NCI-H1930 (cell line): ENCODE measurements at places on chromosomes 1 and 21.
A peak's percentile ranks its signal among the peaks of the same experiment; 100 is the strongest.

DNA sequence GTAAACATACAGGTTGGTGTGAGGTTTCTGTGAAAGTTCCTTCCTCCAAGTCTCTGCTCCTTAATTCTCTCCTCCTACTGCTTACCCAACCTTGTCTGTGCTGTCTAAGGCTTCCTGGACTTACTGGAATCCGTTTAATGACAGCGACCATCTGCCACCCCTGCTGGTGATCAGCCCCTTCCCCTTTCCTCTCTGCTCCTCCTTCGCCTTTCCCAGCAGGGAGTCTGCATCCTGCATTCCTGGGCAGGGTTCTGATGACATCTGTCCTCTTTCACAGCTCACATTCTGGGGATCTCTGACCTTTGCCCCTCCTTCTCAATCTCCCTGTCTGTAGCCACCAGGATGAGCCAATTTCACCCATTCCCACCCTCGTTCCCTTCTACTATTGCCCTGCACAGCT, 66.5 kb downstream of the KIRREL1 start:
- DNase-seq: no peak

DNA sequence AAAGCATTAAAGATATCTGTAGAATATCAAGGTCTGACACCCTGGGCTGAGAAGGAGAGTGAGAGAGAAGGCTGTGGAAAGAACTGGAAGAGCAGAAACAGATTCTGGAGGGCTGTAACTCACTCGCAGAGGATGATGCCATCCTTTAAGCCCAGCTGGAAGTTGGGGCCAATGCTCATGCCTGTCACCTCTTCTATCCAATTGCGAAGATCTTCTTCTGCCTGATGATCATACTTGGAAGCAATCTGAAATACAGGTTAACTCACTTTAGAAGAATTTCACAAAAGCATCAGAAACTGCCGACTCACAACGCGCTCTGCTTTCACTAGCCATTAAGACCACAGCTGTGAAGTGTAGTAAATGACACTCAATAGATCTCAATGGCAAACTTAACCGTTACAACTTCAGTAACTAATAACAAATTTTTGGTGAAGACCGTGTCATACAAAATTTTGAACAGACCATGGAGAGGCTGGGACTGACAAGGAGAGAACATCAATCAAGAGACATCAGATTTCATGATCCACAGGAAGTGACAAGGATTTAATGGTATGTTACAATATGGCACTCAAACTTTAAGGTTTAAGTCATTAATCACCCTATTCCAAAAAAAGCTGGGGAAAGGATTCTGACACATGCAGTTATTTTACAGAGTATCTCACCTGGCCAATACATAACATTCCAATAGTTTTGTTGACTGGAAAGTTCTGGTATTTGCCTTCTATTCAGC, 23.5 kb downstream of the CNN3 start:
- DNase-seq: no peak

DNA sequence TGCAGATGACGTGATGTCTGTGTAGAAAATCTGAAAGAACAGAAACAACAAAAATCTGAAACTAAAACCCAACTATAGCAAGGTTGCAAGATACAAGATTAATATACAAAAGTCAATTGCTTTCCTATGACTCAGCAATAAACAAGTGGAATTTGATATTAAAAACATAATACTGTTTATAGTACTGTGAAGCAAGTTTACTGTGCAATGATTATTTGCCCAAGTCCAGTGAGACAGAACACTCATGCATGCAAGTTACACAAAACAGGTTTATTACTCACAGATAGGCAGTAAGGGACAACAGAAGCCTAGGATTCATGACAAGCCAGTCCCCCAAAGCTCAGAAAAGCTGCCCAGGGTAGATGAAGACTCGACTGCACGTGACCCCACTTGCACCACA, 62.4 kb upstream of the RAB4A start:
- no peak for DNase-seq

DNA sequence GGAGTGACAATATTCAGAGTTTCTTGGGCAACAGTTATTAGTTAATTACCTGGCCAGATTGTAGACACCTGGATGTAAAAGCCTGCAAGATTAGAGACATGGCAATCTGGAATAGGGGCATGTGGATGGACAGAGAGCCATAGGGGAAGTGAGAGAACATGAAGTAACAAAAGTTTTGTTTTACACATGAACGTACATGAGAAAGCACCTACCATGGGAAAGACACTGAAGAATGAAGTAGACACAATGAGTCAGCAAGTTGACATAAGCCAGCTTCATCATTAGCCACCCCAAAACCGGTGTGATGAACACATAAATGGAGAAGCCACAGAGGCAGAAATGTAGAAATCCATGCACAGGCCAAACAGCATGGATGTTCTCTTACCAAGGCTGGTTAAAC, 462.1 kb upstream of the C1orf87 start:
- DNase-seq: no peak

DNA sequence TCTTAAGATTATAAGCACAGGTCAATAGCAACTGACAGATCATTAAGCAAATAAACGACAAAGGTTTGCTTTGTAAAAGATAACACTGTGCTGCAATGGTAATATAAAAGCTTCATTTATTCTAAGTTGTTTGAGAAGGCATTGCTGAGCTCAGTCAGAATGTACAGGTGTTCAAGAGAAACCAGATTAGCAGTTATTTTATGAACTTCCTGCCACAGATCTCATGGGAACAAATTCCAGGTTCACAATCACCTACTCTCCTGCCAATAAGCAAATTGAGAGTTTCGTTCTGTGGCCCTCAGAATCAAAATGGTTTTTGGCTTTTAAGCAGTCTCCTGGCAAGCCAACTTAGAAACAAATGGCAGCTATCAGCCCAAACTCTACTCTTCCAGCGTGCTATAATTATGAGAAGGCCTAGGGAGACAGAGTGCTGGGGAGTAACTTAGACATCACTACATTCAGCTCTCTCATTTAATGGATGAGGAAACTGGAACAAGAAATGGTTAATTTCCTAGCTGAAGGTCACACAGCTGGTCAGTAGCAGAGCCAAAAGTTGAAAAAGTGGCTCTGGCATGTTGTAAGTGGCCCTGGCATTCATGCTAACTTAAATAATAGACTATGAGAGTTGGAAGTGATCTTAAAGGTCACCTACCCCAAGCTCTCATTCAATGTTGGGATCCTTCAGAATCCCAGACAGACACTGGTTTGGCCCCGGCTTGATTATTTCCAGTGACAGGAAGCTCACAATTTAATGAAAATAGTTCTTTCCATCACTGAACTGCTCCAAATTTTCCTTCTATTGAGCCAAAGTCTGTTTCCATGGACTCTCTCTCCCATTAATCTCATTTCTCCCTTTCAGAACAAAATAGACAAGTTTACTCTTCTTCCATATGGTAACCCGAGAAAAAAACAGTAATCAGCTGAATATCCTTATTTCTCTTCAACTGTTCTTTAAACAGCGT, 82.6 kb upstream of the EDEM3 start:
- no peak for DNase-seq

DNA sequence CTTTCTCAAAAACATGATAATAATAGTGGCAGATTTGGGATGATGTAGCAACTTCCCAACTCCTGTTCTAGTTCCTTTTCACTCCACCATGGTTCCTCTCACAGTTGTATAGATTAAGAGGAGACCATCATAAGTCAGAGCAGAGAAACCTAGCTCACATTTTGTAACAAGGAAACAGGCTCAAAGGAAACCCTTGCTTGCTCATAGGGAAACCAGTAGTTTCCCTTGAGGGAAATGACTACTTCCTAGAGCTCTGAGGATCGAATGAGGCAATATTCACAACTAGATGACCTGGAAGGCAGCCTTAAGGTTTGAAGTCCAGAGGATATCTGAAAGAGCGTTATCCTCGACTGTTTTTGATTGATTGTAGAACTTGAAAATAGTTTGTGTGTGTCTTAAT, 76.1 kb upstream of the C8B start:
- DNase-seq: no peak

DNA sequence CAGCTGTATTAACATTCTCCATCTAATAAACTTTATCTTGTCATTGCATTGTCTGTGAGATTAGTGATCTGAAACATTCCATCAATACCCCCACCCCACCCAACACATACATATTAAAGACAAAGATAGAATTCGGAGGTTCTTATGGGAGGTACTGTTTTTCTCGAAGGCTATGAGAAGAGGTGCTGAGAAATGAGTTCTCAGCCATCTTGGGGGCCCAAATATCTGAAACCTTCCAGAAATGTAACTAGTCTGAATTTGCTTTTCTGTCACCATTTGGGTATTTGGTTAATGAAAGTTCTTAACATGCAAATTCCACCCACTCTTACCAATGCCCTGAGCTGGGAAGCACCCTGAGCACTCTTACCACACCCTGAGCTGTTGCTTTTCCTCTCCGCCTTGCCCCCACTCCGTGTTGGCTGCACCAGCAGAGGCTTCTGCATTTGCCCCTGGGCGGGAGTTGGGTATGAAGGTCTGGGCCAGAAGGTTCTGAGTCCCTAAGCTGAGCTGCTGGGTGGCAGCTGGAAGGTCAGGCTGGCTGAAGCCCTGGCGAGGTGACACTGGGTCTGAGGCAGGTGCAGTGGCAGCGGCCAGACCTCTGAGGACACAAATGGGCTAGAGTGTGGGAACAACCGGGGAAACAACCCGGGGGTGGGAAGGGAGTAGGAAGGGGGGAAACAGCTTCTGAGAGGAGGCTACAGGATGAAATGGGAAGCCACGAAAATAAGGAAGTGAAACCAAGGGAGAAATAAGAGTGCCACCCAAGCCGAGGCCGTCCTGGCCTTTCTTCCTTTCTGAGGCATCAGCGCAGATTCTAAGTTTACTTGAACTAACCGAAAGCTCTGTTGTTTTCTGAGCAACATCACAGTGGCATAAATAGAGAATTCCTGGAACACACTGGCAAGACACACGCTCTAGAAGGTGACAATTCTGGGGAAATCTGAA, 26.3 kb upstream of the IER5 start:
- no peak for DNase-seq

DNA sequence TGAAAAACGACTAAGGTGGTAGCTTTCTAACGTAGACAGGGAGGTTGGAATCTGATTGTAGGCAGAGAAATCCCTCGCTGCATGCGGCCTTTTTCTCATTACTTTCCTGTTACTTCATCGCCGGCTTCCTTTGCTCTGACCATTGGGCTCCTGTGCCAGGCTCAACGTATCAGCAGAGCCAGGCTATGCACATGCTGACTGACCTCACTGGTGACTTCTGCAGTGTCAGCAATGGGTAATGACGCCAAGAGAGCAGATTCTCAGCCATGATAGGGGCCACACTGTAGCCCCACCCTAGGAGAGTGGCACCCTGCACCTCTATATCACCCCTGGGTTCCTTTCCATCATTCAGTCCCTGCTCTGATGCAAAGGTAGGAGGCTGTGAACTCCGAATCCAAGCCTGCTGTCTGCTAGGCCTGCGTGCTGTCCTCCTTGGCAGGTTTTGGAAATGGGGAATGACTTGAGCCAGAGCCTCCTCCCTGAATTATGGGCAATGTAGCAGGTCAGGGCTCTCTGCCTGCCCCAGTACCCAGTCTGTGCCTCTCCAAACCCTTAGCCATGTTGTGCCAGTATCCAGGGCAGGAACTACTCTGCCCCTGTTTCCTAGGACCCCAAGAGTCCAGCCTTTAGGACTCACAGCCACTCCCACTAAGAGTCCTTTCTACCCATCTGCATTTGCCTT, 11.4 kb downstream of the PPFIA4 start:
- no peak for DNase-seq

- peak; percentile 20 for DNase-seq
Measured at GRCh38 chr1:205344066-205344928, 12.4 kb downstream of the KLHDC8A start.

DNA sequence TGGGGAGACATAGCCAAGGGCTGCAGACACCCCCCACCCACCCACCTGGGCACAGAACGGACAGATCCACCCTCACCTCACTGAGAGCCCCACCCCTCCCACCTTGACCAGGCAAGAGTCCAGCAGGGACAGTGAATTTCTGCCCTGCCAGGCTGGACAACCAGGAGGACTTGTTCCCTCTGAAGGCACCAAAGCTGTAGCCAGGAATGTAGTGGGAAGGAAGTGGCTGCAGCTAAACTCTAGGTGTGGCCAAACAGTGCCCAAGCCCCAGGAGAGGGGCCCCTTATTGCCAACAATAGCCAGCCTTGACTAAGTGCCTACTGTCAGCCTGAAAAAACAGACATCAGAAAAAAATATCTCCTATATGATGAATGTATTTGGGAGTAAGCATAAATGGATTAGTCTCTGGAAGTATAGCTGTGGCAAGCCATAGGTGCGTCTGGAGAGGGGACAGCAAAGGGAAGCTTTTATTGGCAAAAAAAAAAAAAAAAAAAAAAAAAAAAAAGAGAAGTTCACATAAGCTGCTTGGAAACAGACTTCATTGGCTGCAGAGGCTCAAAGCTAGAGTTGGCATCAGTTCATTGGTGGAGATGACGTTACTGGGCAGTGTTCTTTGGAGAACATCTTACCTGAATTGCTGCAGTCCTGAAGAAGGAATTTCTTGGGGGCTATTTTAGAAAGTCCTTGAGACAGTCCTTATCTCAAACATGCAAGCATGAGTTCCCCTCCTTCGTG, 64.1 kb upstream of the TMEM51 start:
- no peak for DNase-seq

DNA sequence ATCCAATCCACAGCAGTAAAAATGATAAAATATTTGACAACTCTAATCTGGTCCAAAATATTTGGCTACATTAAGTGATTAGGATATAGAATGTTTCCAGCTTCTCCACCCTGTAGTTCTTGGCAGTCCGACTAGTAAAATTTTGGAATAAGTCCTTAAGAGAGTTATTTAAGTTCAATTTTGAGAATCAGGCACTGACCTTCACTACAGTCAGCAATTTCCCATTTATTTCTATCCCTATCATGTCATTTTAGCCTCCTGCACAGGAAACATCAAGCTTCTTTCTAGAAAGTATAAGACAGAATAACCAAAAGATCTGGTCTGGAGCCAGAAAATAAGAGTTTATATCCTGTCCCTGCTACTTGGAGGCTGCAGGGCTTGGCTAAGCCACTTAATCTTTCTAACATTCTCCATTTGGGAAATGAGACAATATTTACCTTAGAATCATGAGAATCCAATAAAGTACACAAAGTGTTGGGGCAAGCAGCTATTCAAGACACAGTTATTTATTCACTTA, 162.2 kb downstream of the DPYD start:
- DNase-seq: no peak

GRCh38 chr1:67997746-67998145, 52.7 kb downstream of the DIRAS3 start:
- DNase-seq: no peak

- no peak for DNase-seq
Measured at GRCh38 chr1:21670059-21670881, 1.1 kb upstream of the RAP1GAP start.

GRCh38 chr1:109773900-109774485, 10.3 kb upstream of the EPS8L3 start:
- DNase-seq: no peak

- DNase-seq: no peak
Measured at GRCh38 chr1:10614377-10615225, 139.9 kb downstream of the PEX14 start.

- DNase-seq: no peak
Measured at GRCh38 chr1:216660561-216660960, 62.7 kb downstream of the ESRRG start.

DNA sequence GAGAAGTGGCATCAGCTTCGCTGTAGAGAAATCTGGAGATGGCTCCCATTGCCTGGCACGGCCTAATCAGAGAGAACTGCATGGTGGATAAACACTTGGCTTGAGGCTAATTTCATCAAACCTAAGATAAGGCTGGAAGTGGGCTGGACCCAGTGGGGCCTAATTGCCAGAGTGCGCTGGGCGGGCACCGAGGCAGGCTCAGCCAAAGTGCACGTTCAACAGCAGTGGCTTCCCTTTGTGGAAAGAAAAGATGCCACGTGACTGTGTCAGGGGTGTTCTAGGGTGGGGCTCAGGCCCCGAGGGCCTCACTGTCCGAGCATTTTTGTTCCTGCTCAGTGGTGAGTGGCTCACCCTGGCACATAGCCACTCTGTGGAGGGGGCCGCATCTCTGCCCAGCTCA, 5.8 kb downstream of the PLCH2 start:
- DNase-seq: no peak
